ENCODE measurements at places on chromosomes 3 and 15.

DNA sequence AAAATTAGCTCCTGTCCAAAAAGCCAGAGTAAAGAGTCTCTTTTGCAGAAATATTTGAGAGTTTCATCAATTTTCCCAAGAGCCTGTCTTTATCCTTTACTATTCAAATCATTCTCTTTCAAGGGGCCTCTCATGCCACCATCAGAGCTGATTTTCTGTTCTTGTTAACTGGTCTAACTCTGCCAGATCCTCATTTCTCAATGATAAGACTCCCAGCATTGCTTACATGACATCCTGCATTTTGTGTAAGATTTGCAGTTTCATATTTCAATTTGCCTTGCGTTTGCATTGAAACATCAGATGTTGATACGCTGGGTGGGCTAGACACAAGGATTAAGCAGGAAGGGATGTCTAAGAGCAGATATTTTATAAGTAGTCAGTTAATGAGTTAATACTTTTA lies 228.7 kb downstream of the TBL1XR1 start:
- DNase-seq: no peak

- no peak for DNase-seq
These were observed 69.8 kb upstream of the GCNT3 start for GRCh38 chr15:59541750-59542149.

GRCh38 chr3:20490996-20491395 lies 305.0 kb upstream of the SGO1 start:
- no peak for DNase-seq

GRCh38 chr3:144760831-144761230 lies 789.2 kb downstream of the DIPK2A start:
- no peak for DNase-seq

- DNase-seq: no peak
These were observed 6.4 kb upstream of the MANF start for GRCh38 chr3:51378726-51379125.

GRCh38 chr3:31185062-31185357 lies 290.5 kb upstream of the GADL1 start:
- no peak for DNase-seq

GRCh38 chr15:36748366-36749115 lies 169.1 kb downstream of the CDIN1 start:
- DNase-seq: no peak

DNA sequence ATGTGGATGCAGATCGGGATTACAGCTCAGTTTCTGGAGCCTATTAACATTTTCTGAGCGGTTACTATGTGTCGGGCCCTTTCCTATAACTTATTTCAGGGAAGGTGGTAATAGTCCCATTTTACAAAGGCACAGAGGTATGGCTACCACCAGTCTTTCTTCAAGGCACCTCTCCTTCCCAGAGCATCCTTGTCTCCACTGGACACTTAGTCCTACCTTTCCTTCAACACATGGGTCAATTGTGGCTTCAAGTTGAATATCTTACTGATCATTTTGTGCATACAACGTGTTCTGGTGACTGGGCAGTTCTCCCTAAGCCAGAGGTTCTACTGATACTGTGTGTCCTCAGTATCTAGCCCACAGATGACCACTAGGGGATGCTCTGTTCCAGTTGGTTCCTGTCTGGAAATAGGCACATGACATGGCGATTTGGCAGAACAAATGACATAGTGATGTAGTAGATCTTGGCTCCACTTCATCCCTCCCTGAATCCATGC lies 60.7 kb upstream of the CMTM8 start:
- DNase-seq: peak; percentile 64

- no peak for DNase-seq
These were observed 91.5 kb upstream of the TBC1D5 start for GRCh38 chr3:17833786-17834559.

DNA sequence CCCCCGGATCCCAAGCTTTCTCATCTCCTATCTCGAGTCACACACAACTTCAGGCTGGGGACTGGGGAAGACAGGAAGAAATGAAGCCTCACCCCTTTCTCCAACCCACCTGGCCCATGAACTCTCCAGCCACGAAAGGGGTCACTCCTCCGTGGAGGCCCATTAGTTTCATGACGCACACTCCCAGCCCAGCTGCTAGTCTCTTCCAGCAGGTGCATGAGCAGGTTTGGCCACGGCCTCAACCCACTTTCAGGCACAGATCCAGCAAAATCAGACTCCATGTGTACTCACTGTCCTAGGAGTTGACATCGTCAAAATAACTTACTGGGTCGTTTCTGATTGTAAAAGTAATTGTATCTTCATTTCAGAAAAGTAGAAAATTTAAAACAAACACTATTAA lies 76.6 kb downstream of the C3orf70 start:
- DNase-seq: no peak

DNA sequence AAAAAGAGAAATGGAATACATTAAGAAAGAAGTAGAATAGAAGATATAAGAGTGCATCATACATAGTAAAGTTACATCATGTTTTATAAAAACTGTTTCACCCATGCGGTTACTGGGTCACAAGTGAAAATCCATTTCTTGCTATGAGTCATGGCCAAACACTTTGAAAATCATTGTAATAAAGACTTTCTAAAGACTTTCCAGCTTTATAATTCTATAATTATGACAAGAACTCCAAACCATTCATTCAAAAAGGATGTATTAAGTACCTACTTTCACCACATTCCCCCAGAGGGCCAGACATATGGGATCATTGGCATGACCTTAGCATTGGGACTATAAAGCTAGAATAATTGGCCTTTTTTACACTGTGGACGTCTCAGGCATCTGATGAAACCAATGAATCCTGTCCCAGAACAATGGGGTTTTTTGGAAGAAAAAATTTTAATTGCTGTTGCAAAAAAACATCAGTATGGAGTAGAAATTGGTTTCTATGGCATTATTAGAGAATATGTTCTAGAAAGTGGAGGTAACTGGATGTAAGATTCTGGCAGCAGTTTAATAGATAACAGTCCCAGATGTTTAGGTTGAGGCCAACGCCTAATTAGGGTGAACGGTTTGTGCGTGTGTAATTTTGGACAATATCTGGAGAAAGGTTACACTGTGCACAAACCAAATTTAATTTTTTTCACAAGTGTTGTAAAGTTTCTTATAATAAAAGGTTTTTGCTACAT lies 3.3 kb upstream of the SKIC8 start:
- DNase-seq: peak; percentile 56

DNA sequence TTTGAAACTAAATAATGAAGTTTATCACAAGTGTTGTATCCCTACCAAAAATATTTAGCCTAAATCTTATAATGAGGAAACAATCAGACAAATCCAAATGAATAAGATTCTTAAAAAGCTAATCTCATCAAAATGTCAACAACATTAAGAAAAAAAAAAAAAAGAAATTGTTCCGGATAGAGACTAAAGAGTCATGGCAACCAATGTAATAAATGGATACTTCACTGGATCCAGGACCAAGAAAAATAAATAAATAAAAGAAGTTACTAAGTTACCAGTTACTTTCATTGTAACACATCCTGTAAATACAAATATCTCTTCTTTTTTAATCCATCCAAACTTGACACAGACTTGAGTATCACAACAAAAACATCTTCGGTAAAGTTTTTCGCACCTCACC lies 607 bp downstream of the MRPL47 start:
- no peak for DNase-seq

DNA sequence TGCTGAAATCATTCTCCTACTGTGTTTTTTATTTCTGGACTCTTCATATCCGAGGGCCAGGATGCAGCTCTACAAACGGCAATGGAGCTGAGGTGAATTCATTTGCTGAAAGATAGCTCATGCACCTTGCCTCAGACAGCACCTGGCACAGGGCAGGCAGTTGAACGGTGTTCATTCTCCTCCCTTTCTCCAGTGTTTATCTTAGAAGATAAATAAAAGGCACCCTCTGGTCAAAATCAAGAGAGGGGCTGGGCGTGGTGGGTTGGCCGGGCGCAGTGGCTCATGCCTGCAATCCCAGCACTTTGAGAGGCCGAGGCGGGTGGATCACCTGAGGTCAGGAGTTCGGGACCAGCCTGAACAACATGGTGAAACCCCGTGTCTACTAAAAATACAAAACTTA lies 79.3 kb upstream of the LMOD3 start:
- no peak for DNase-seq

DNA sequence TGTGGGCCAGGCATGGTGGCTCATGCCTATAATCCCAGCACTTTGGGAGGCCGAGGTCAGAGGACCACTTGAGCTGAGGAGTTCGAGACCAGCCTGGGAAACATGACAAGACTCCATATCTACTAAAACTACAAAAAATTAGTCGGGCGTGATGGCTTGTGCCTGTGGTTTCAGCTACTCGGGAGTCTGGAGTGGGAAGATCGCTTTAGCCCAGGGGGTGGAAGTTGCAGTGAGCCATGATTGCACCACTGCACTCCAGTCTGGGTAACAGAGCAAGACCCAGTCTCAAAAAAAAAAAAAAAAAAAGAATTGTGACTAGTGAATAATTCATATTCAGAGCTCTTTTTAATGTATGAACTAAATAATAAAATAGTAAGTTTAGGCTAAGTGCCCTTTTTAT lies 87.8 kb upstream of the TSEN2 start:
- no peak for DNase-seq

GRCh38 chr3:49563040-49563578 lies 8.8 kb downstream of the BSN start:
- DNase-seq: no peak

GRCh38 chr3:66128623-66129022 lies 89.9 kb upstream of the MAGI1 start:
- no peak for DNase-seq

GRCh38 chr3:1269808-1270207 lies 177.0 kb downstream of the CNTN6 start:
- no peak for DNase-seq

DNA sequence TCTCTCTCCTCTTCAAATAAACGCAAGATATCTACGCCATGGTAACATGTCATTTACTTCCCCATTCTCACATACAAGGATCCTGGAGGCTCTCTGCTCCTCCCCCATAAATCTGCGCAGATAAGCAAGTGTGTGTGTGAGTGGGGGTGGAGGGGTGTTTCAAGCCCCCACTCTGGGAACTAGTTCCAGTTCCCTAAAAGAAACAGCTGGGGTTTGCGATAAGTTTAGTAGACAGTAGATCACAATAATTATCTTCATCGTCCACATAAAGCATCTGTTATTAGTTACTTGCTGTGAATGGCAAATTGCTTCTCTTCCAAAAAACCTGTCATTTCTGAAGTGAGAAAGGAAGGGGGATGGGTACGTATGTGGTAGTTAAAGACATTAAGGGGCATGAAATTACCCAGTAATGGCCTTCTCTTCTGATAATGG lies 79.8 kb downstream of the RBPMS2 start:
- no peak for DNase-seq

- DNase-seq: no peak
These were observed 38.7 kb downstream of the HSPBAP1 start for GRCh38 chr3:122754929-122755328.

DNA sequence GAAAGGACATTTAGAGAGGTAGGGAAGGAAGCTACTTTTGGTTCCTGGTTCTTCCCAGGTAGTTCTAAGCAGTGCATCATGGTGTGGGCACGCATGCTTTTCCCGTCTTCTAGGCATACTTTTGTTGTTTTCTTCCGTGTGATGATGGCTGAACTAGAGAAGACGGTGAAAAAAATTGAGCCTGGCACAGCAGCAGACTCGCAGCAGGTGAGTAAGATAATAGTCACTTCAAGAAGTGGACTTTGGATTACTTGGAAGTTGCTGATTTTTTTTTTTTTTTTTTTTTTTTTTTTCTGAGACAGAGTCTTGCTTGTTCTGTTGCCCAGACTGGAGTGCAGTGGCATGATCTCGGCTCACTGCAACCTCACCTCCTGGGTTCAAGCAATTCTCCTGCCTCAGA lies 17.9 kb downstream of the FANCD2OS start:
- no peak for DNase-seq

DNA sequence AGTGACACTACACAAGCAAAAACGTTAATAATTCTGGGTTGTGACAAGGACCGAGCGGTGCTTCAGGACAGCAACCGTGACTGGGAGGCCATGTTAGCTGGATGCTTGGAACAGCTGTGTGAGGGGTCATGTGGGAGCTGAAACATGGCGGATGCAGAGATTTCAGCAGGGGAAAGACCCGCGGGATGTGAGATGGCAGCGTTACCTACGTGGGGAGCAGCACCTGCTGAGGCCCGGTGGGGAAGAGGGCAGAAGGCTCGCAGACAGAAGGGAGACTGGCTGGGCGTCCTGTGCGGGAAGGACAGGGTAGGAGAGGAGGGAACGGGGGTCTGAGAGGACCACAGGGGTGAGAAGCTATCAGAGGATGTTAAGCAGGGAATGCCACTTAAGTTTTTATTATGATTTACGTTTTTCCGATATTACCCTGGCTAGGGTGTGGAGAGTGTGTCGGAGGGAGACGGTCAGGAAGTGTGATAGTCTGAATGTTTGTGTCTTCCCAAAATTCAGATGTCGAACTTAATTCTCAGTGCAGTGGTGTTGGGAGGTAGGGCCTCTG lies 228.8 kb upstream of the LYSMD4 start:
- DNase-seq: no peak

DNA sequence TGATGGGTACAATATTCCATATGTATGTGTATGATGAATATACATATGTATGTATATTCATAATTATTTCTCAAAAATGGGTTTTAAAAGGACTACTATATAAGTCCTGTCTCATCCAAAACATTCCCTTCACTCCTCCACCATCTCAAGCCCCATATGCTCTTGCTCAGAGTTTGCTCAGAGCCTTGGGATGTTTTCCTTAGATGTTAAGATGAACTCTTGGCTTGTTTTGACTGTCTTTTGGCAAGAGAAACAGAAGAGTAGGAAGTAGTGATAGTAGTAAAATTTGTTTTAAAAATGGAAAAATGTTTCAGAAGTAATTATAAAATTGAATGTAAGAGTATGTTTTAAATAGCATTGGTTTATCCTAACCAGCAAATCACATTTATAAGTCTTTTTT lies 6.2 kb upstream of the EPHA3 start:
- no peak for DNase-seq

- no peak for DNase-seq
These were observed 954 bp downstream of the SV2B start for GRCh38 chr15:91100814-91101607.

DNA sequence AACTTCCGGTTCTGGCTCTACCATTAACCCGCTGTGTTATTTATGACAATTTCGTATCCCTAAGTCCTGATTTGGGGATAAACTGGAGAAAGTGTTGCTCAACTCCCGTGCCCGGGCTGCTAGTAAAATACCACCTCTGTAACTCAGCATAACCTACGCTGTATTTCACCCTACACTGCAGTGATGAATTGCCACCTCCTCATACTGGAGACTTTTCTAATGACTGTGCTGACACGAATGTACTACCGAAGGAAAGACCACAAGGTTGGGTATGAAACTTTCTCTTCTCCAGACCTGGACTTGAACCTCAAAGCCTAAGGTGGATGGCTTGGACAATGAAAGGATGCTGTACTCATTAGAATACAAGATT lies 16.5 kb downstream of the SLC51A start:
- no peak for DNase-seq

Measured in T1000 (cell line).